Cortex of kidney (tissue), 1 donor: ENCODE measurements at places on chromosomes 6 and 20.

GRCh38 chr6:149474108-149474935, 10.5 kb downstream of the ZC3H12D start:
- DNase-seq: no peak

- DNase-seq: no peak
Measured at GRCh38 chr6:138231381-138231886, 13.1 kb upstream of the PBOV1 start.

DNA sequence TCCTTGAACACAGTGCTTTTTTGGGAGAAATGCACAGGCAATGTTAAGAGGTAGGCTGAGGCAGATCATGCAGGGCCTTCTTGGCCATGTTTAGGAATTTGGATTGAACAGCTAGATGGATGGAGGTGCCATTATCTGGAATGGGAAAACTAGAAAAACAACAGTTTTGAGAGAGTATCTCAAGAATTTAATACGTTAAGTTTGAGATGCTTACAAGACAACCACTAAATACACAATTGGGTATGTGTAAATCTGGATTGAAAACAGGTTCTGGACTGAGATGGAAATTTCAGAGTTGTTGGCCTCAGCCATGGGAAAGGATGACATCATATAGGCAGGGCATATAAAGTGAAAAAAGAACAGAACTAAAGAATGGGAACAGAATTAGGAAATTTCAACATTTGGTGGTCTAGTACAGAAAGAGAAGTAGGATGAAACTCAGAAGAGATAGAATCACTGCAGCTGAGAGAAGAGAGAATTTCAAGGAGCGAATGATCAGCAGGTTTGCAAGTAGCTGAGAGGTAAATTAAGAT, 37.1 kb downstream of the NCOA7 start:
- DNase-seq: no peak

GRCh38 chr6:18601516-18602020, 214.4 kb downstream of the RNF144B start:
- DNase-seq: no peak

GRCh38 chr20:4324611-4325243, 309.4 kb upstream of the RNF24 start:
- no peak for DNase-seq

DNA sequence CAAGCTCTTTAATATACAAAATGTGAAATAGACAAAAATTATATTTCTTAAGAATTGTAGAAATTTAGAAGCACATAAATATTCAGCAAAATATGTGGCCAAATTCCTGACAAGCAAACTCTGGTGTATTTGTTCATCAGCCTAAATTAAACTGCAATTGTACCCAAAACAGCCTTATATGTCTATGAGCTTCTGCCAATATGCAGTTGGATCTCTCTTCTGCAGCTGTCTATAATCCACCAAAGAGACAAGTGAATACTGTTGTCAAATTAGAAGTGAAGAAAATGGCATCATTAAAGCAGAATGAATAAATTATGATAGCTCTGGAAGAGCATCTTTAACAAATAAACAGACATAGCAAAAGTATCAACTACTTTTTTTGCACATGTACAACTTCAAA, 755.7 kb downstream of the GRIK2 start:
- no peak for DNase-seq

GRCh38 chr6:13924146-13924948, 405 bp upstream of the RNF182 start:
- no peak for DNase-seq

GRCh38 chr20:9616455-9616805, 102.0 kb downstream of the LAMP5 start:
- DNase-seq: no peak

DNA sequence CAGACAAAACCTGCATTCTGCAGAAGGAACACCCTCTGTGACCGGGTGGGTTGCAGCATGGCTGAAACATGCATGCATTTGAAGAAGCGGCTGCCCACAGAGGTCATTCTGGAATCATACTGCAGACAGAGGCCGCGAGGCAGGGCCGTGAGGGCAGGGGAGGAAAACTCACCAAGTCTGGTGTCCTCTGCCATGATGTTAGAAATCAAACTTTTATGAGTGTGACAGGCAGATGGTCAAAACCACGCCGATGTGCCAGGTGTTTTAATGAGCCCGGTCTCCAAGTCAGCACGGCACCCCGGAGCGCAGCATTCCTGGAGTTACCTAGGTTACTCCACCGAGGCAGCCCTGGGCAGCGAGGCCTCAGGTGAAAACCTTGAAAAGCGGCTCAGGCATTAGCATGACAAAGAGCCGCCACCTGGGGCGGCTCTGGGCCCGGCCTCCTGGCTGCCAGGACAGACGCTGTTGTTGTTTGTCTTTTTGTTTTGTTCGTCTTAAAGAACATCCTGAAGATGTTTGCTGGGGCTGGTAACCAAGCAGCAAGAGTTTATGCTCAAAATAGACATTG, 255.6 kb downstream of the ERMARD start:
- no peak for DNase-seq

DNA sequence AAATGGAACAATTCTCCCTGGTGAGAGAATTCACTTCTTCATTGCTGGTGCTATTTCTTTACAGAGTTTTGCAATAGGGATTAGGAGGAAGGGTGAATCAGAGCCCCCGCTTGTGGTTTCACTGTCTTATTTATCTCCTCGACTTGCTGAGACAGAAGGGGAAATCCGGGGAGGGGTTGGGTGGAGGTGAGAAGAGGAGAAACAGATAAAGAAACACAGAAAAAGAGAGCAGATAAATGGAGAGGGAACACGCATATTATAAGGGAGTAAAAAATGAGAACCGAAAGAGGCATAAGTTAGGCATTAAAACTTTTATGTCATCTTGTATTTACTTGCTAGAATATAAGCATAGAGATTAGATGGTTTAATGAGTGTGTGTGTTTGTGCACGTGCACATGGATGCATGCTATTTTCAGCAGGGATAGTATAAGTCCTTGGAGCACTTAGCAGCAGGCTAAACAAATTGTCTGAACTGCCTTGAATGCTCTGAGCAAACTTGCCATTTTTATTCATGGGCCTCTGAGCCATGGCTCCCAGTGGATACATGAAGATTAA, 105.0 kb downstream of the OLIG3 start:
- no peak for DNase-seq

GRCh38 chr6:5783584-5784089, 223.1 kb downstream of the NRN1 start:
- DNase-seq: no peak

DNA sequence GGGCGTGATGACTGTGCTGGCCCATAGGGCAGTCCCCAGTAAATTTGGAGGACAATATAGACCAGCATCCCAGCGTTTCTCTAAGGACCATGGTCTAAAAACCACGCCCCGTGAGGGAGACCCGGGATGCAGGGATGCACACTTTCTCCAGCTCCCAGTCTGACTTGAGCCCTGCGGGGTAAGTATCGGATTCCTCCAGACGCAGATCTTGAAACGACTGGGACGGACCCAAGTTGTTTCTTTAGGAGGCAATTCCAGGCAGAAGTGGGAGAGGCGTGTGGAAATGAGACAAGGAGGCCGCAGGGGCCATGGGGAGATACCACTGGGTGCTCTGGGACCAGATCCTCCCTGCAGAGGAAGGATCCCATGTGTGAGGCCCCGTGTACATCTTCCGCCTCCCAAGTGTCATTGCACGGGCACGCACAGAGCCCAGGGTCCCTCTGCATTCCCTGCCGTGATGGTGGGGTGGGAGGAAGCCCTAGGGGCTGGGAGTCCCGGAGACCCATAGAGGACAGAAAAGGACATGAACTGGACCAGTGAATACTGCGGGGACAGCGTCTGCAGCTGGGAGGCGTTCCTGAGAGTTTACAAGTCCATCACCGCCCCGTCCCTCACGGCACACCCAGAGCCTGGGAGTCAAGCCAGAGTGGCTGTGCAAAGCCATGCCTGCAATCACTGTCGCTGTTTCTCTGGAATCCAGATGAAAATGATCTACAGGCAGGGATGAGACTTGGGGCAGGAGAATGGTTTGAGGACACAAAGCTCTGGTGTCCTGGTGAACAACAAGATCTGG, 522.9 kb downstream of the CDH26 start:
- no peak for DNase-seq

DNA sequence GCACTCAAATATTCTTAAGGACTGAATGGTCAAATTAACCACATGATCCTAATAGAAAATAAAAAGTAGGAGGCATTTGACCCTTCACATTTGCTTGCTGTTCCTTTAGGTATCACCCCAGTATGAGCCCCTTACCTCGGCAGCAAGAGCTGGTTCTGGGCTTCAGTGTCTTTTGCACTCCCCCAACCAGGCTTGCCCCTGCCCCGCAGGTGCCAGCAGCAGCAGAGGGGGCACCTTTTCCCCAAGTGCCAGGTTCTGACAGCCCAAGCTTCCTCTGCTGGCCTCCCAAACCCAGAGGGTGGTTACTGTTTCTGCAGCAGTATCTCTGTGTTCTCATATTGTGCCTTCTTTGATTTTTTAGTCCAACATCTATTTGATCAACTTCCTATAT, 23.2 kb downstream of the UBE2V1 start:
- DNase-seq: no peak

DNA sequence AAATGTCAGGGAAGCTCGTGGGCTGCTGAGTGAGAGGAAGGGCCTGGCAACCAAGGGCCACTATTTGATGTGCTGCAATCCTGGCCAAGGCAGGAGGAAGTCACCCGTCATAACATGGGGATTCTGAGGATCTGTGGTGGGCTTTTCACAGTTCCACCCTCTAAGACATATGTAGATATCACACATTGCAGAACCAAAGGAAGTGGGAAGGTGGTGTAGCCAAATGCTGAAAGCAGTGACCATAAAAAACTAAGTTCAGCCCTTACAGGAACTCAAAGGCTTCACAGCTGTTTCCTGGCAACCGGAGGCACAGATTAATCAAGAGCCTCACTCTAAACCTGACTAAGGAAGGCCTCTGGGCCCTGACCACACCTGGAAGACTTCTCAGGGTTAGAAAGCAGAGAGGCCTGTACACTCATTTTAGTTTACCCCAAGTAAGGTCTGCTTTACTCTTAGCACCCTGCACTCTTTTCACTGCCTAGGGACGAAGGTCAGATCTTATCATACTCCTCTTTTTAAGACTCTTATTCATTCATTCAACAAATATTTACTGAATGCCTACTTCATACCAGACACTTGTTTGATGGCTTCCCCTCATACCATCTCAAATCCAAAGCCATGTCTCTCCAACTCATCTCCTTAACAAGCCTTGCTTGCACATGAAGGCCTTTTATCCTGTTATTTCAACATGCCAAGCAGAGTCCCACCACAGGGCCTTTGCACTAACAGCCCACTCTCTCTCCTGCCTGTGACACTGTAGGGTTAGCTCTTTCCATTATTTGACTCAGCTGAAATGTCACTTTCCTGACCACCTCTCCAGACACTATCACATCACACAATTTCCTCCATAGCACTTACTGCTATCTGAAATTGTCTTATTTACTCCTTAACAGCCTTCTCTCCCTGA, 2.6 kb downstream of the UBE2V1 start:
- no peak for DNase-seq
